Left renal cortex interstitium (tissue), 4 donors: ENCODE measurements at places on chromosomes 13 and 19.

- DNase-seq = no peak
Observed at GRCh38 chr19:55488986-55489710, 912 bp downstream of the SSC5D start.

DNA sequence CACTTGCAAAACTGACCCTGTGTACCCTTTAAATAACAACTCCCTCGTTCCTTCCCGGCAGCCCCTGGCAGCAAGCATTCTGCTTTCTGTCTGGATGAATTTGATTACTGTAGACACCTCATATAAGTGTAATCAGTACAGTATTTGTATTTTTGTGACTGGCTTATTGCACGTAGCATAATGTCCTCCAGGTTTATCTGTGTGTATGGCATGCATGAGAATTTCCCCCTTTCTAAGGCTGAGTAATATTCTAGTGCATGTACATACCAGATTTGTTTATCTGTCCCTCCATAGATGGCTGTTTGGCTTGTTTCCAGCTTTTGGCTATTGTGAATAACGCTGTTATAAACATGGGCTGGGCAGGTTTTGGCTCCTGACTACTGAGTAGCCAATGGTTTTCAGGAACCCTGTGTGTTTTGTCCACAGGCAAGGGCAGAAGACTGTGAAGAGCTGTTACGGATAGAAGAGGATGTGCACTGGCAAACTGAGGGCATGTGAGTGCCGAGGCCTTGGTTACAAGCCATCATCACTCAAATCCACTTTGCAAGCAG, 98.0 kb downstream of the ESD start:
- DNase-seq = no peak

- DNase-seq = no peak
Observed at GRCh38 chr13:24605923-24606372, 74.3 kb upstream of the ATP12A start.

- no peak for DNase-seq
Observed at GRCh38 chr19:19263886-19264487, 9.1 kb downstream of the TM6SF2 start.

DNA sequence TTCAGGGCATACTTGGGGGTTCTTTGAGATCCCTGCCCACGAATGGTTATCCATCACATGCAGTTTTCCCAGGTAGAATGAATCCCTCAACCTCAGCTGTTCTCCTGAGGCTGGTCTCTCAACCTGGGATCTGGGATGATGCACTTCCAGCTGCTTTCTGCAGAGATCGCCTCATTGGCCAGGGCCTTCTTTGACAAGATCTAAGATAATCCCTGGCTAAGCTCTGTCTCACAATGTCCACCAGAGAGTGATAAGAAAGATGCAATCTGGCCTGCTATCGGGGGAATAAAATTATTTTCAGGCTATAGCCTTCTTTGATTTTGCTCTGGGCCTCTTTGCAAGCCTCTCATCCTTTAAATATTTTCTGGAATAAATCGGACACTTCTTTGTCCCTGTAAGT, 1021.1 kb downstream of the EFNB2 start:
- DNase-seq = no peak

GRCh38 chr19:42386974-42387707, 3.0 kb downstream of the CNFN start:
- no peak for DNase-seq

DNA sequence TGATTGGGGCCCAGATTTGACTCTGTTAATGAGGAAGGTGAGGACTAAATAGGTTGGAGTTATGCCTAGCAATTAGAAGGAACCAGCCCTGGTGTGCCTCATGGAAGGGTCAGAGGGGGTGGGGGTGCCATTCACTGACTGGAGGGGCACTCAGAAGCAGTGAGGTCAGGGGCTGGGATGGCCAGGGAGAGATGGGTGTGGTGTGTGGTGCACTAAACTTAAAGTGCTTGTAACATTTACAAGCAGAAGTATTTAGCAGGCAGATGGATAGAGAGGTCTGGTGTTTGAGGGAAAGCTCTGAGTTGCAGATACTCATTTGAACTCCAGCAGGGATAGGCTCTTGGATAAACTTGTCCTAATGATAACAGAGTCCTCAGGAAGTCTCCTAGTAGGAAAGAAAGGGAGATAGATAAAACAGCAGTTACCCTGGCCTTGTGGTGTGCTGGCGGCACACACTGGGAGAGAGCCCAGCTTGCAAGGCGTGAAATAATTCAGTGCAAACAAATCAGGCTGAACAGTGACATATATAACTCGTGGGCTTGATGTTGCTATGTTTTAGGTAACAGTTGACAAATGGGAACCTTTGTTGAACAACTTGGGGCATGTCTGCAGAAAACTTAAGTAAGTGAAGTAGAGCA, 20.0 kb upstream of the UPF3A start:
- no peak for DNase-seq

DNA sequence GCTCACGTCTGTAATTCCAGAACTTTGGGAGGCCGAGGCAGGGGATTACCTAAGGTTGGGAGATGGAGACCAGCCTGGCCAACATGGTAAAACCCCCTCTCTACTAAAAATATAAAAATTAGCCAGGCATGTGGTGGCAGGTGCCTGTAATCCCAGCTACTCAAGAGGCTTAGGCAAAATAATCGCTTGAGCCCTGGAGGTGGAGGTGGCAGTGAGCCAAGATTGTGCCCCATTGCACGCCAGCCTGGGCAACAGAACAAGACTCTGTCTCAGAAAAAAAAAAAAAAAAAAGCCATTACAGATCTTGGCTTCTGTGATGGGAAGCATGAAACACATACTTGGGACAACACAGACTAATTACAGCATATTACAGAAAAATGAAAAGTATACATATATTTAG, 1404.5 kb upstream of the SPRY2 start:
- DNase-seq = no peak

- DNase-seq = no peak
Observed at GRCh38 chr13:24564881-24565280, 52.3 kb upstream of the PARP4 start.

GRCh38 chr13:37369616-37370015, 229.0 kb downstream of the POSTN start:
- DNase-seq = no peak

- peak; percentile 56 for DNase-seq
Observed at GRCh38 chr13:106183410-106184065, 351.9 kb downstream of the EFNB2 start.

DNA sequence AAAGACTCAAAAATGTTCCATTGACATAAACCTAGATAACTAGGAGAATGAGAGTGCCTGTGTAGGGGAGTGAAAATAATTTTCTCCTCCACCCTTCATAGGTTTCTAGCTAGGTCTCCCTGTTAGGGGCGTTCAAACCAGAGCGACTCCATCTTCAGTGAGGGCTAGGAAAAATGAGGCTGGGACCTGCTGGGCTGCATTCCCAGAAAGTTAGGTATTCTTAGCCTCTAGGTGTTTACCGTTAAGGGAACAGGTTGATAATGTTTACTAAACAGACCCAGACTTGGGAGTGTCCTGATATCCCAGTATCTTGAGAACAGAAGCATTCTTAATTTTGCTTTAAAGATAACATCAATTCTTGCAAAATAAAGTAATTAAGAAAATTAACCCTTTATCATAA, 20.1 kb downstream of the PABPC3 start:
- no peak for DNase-seq

- peak; percentile 91 for DNase-seq
Observed at GRCh38 chr19:32405431-32406160, at the start of gene DPY19L3. DPY19L3 (plus strand) TSS chr19:32405770; CDS start chr19:32408254, 2,484 bp downstream.

DNA sequence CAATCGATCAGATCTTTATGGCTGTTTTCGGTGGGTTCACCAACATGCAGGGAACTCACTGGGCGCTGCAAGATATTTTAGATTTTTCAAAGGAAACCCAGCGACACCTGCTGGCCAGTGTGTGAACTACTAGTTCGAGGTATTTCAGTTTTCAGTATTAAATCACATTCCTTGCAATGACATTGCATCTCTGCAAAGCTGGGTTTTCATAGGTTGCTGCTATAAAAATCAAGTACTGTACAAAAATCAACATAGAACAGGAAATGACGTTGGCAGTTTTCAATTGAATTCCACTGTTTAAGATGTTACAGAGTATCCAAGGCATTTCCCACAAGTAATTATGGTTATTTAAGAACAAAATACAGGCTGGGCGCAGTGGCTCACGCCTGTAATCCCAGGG, 17.6 kb downstream of the LIG1 start:
- peak; percentile 31 for DNase-seq

DNA sequence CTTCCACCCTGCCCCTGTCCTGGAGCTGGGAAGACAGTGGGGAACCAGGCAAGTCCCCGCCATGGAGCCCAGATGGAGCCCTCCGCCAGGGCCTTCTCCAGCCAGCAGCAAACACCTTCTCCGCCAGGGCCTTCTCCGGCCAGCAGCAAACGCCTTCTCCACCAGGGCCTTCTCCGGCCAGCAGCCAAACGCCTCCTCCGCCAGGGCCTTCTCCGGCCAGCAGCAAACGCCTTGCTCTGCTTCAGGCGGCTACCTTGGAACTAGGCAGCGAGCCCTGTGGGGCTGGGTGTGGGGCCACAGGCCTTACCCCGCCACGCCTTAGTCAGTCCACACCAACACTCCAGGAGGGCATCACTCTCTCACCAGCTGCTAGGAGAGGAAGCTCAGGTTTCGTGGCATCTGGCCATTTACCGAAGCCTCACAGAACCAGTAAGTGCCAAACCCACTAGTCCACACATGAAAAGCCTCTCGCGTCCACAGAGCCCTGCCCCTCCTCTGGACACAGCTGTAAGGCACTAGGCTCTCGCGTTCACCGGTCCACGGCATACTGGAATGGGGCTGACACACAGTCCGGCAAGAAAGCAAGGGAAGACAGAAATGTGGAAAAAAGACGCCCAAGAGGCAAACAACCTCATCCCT, 41.0 kb downstream of the MLLT1 start:
- DNase-seq = no peak

GRCh38 chr13:59829690-59830089, 334.0 kb downstream of the DIAPH3 start:
- no peak for DNase-seq

- no peak for DNase-seq
Observed at GRCh38 chr13:57748096-57748495, 116.6 kb downstream of the PCDH17 start.

DNA sequence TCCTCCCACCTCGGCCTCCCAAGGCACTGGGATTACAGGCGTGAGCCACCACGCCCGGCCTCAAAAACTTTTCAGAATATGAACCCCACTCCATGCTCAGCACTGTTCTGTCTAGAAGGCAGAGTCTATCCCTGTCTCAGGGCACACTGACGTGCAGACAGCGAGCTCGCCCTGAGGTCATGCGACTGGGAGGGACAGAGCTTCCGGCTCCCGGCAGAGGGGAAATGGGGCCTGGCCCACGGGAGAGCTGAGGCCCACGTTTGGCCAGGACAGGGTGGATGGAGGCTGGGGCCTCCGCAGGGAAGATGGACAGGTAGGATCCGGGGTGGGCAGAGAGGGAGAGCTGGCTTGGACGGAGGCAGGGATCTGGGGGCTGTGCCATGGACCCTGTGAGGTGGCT, 2.8 kb upstream of the AZU1 start:
- no peak for DNase-seq

GRCh38 chr13:98004107-98004506, 50.6 kb downstream of the IPO5 start:
- DNase-seq = no peak

GRCh38 chr13:79806821-79807220, 325.9 kb downstream of the NDFIP2 start:
- no peak for DNase-seq

- DNase-seq = no peak
Observed at GRCh38 chr13:35496761-35497386, 20.4 kb upstream of the MAB21L1 start.

GRCh38 chr13:112779856-112780604, 90.2 kb downstream of the ATP11A start:
- DNase-seq = no peak

GRCh38 chr13:75135325-75135825, 346.6 kb downstream of the TBC1D4 start:
- no peak for DNase-seq

DNA sequence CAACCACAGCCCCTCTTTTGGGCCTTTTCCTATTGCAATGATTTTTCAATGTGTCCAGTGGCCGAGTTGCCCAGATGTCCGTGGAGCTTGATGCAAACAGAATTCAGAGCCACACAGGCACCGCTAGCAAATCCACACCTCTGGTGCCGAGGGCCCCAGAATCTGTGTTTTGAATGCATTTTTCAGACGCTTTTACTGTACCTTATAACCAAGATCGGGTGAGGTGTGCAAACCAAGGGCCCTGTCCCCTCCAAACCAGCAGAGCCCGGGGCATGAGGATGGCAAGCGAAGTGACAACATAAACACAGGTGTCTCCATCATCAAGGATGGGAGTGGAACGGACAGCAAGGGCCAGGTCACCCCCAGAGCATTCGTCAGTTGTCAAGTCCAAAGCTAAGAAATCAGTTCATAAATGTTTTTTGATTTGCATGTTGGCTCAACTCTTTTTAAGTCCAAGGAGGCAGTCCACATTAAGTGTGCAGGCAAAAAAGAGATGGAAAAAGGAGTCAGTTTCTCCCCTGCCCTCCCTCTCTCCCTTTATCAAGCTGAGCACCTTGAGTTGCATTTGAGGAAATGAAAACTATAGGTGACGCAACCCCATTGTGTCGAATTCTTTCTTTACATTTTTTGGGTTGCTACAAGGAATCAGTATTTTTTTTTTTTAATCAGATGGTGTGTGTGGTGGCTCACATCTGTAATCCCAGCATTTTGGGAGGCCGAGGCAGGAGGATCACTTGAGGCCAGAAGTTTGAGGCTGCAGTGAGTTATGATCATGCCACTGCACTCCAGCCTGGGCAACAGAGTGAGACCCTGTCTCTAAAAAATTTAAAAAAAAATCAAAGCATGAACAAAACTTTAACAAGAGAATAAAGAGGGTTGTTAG, 2.9 kb downstream of the CCDC8 start:
- DNase-seq = no peak

DNA sequence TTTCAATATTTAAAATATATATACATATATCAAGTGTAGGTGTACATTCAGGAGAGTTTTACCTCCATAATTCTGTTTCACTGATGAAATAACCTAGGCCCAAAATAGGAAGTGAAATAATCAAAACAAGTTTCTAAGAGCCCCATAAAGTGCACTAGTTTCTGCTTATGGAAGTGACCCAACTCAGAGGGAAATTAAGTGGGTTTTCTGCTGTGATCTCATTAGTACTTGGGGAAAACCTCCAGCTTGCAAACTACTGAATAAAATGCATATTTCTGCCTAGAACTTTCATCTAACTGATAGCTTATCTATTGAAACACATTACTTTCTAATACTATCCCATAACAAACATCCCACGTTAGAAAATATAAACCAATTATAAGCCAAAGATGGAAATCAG, 45.4 kb upstream of the MIR17HG start:
- no peak for DNase-seq

- DNase-seq = no peak
Observed at GRCh38 chr19:35805526-35806102, 7.0 kb downstream of the PRODH2 start.

DNA sequence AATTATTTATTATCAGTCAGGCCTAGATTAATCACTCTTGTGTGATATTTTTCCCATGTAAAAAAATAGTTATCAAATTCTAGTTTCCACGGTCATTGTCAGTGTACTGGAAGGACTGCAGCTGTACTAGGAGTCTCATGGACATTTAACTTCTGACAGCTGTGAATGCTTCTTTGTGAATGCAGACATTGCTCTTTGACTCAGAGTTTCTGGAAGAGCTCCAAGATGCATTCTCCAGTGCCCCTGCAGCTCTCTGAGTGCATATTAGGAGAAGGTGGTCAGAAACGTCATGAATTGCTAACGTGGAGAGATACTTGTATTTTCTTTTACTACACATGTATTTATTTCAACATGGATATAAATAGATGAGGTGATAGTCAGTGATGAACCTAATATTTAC, 9.7 kb upstream of the SLITRK5 start:
- DNase-seq = no peak
